ENCODE measurements at places on chromosomes 5 and 9. TPM values are rescaled to one million over a fixed set of nuclear protein-coding genes. Genes with fewer than 3 reads are reported as not detected.

DNA sequence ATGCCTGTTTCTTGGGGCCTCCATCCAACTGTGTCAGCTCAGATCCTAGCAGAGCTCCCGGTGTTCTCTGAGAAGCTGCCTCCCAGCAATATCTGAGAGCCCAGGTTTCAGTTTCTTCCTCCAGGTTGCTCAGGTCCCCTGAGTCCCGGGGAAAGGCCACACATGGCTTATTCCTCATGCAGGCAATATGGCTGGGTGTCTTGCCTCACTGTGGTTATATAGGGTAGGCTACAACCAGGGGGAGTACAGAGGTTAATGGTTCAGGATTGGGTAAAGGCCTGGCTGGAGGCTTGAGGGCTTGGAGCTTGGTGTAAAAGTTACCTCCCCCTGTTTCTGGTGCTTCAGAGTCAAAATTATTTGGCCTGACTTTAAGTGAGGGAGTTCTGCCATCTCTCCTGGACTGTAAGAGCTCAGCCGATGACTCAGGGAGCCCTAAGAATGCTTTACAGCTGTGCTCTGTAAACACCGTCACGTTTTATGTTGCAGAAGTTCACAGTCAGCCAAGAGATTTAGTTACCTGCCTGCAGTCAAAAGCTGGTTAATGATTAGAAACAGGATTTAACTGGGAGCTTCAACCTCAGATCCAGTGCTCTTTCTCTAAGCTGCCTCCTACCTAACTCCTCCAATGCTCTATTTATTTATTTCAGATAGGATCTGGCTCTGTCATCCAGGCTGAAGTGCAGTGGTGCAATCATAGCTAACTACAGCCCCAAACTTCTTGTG lies 24.3 kb upstream of the UBAP2 start:
- peak; percentile 82 for DNase-seq

DNA sequence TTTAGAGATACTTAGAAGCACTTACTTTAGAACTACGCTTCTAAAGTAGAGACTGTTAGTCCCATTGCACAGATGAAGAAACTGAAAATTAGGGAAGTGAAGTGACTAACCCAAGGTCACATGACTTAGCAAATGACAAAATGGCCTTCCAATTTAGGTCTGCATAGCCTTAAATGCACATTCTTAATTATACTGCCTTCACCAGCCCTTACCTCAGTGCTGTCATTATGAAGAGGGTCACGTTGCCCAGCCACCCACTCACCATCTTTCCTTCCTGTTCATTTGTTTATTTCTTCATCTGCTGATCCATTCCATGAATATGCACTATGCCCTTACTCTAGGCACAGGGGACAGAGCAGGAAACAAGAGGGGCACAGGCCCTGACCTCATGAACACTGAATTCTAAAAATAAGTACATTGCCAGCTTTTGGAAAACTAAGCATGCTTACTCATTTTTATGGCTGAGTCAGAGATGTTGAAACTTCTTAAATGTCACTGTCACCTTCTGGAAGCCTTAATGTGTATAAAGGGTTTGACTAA lies 8.6 kb downstream of the HAVCR2 start:
- no peak for DNase-seq

DNA sequence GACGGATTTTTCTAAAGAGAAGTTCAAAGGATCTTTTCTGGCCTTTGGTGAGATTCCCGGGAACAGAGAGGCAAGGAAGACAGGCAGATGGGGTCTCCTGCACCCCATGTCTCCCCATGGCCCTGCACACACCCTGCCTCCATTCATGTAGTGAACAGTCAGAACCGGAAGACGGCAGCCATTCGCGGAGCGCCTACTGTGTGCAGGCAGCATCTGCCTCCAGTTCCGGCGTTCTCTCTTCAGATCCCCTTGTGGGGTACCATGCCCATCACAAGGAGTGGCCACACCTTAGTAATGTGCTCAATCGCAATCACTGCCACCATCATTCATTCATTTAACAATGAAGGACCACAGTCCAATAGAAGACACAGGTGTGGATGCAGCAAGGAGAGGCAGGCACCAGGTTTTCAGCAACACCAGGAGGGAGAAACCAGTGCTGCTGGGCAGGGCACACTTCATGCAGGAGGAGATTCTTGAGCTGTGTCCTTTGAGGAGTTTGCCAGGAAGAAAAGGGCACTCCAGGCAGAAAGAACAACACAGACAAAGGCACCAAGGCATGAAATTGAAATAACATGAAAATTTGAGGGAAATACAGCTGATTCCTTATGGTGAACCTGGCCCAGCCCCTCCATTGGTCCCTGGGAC lies 171.5 kb upstream of the PHYKPL start:
- no peak for DNase-seq

- DNase-seq = no peak
Measured at GRCh38 chr5:112323166-112323565, 95.9 kb downstream of the EPB41L4A start.

GRCh38 chr9:136543830-136544547 lies 1.9 kb downstream of the NOTCH1 start:
- no peak for DNase-seq

DNA sequence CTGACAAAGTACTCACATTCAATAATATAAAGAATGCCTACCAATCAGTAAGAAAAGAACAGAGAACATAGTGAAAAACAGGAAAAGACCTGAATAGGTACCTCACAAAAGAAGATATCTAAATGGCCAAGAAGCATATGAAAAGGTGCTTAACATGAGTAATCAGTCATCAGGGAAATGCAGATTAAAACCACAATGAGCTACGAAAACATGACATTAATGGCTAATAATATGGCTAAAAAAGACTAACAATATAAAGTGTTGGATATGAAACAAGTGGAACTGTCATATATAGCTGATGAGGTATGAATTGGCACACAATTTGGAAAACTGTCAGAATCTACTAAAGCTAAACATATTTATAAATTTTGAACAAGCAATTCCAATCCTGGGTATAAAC lies 18.9 kb downstream of the DENND1A start:
- DNase-seq = no peak

GRCh38 chr9:118263949-118264348 lies 559.7 kb downstream of the TLR4 start:
- DNase-seq = no peak

- no peak for DNase-seq
Measured at GRCh38 chr5:119954106-119954505, 324.7 kb downstream of the FAM170A start.

- peak; percentile 98 for DNase-seq
Measured at GRCh38 chr5:169161022-169161680, 139.8 kb downstream of the SLIT3 start.

GRCh38 chr5:167863883-167864282 lies 427.6 kb upstream of the WWC1 start:
- no peak for DNase-seq

DNA sequence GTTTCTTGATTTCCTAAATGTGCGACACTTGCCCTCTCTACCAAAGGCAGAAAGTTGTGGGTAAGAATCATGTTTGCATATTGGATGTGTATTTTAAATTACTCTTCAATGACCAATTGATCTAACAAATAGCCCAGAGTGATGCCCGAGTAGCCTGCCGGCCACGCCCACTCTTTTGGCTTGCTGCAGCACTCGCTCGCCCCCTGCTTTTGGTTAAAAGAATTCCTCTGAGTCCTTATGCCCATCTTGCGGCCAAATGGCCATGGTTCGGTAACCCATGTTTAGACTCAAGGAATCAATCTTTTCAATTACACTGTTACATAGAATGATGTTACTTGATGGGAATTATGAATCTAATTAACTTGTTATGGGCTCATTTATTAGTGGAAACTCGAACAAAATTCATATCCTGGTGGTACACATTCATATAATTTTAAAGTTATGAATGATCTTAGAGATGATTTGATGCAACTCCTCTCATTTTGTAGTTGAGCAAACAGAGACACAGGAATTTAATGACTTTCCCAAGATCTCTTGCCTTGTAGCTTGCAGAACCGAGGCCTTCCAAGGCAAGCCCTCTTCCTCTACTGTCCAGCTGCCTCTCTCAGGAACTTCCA lies 36.5 kb downstream of the PPIC start:
- DNase-seq = peak; percentile 51

- DNase-seq = no peak
Measured at GRCh38 chr5:22900801-22901310, 47.7 kb upstream of the CDH12 start.

DNA sequence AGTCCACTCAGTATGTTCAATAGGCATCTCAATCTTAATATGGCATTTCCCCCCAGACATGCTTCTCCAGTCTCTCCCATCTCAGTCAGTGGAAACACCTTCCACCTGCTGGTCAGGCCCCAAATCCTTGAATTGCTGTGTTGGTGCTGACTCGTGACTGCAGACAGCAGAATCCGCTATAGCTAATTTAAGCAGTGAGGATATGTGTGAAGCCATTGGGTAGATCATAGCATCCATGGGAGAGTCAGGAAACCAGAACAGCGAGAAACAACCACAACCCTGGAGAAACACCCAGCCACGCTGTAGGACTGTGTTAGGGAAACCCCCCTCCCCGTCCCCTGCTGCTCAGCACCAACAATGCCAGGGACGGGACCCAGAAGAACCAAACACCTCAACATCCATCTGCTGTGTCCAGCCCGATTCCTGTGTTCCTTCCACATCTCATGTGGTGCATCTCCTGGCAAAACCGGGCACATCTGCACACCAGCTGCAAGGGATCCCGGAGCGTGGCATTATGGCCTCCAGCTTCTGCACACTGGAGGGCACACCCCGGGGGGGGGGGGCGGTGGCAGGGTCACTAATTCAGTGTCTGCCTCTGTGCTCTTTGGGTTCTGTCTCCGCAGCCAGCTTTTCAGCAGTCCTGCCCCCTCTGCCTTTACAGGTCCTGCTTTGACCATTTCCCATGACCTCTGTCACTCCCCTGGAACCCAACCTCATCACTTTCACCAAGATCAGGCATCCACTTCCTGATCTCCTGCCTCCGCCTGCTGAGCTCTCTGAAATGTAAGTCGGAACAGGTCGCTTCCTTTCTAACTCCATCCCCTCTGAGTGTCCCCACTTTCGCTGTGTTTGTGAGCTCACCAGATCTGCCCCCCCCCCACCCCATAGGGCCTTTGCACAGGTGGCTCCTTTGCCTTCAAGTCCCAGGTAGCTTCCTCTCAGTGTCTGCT lies 2.4 kb upstream of the PLEKHG4B start:
- no peak for DNase-seq

The MSMP gene
- polyA plus RNA-seq = not detected

The MCC gene
- 37.8 TPM for polyA plus RNA-seq

The BDP1 gene
- 18.4 TPM for polyA plus RNA-seq

The CD14 gene
- polyA plus RNA-seq = 0.10 TPM

The TMC1 gene
- polyA plus RNA-seq = not detected

The SH3RF2 gene
- 38.3 TPM for polyA plus RNA-seq

Data from cardiac muscle cell (in vitro differentiated cells and primary cell).